ENCODE measurements at places on chromosomes 7 and 10.

DNA sequence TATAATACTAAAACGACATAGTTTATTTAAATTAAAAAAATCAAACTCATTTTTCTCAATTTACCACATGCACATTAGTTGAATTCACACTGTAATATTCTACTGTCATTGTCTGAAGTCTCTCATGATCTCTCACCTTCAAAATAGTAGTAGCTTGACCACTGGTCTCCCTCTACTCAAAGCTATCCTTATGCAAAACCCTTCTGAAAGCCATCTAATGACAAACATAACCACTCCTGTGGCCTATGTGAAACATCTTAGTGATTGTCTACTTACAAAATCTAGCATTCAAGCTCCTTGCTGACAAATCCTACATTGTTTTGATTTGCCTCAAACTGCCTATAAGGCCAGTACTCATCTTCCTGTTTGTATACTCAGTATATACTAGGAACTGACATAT is 606.0 kb upstream of the GHITM start:
- no peak for DNase-seq

- DNase-seq: no peak
Observed at GRCh38 chr10:30028006-30028737, 31.2 kb downstream of the JCAD start.

DNA sequence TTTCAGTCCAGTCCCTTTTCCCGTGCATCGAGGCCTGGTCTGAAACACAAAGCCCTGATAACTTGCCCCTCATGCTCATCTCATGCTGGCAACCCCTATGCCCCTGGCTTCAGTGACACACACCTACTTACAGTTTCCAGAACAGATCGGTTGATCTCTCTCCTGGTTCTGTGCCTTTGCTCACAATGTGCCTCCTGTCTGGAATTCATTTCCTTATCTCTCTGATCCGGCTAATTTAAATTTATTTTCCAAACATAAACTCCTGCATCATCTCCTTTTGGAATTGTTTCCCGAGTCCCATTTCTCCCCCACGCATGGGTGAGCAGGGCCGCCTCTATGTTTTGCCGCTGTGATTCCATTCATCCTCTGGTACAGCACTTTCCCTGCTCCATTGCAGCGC is 25.9 kb upstream of the FZD8 start:
- DNase-seq: peak; percentile 31

GRCh38 chr10:82084904-82085303 is 209.9 kb downstream of the NRG3 start:
- no peak for DNase-seq

- no peak for DNase-seq
Observed at GRCh38 chr10:102645388-102645740, 1.1 kb downstream of the TRIM8 start.

DNA sequence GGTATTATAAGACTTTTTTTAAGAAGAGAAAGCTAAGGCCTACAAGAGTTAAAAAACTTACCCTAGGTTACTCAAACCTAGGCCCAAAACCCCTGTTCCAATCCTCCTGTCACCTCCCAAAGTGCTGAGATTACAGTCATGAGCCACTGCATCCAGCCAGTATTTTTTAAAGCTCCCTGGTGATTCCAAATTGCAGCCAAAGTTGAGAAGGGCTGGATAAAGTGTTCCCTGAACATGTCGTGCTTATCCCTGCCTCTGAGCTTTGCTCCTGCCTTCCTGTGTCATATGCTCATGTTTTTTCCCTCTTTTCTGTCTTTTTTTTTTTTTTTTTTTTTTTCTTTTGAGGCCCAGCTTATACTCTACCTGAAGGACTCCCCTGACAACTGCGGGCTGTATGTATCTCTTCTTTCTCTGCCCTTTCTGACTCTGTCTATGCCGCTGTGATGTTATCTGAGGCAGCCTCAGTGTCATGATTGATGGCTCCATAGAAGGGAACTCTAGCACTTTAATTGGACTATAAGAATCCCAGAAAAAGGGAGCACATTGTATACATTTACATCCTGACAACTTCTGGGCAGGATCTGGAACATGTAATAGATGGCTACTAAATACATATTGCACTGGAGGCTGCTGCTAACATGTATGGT is 8.0 kb downstream of the AKR1B10 start:
- no peak for DNase-seq

GRCh38 chr7:130136579-130137167 is 66.3 kb downstream of the KLHDC10 start:
- no peak for DNase-seq

DNA sequence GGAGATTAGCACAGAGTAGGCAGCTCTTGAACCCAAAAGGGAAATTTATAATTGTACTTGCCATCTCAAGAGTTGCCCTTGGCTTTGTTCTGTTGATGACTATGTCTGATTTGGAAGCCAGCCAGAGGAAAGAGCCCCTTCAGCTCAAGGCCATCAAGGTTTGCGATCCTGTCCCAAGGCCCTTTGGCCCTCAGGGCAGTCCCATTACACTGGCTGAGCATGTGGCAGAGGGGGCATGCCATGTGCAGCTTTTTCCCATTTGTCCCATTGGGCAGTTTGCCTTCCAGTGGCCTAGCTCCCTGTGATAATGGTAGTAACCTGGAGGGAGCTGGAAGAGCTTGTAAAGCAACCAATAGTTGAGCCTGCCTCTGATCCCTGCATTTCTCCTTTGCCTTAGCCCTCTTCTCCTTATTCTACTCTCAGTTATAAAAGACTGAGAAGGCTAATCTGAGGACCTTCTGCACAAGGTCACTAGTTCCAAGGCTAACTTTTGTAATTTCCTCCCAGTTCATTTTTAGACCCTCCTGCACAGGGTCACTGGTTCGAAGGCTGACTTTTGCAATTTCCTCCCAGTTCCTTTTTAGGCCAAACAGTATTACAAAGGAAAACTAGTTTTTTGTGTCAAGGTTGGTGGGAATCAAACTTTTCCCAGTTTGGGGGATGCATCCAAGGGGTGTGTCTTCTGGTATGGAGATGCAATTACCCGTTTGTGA is 31.0 kb upstream of the ARHGAP12 start:
- no peak for DNase-seq

DNA sequence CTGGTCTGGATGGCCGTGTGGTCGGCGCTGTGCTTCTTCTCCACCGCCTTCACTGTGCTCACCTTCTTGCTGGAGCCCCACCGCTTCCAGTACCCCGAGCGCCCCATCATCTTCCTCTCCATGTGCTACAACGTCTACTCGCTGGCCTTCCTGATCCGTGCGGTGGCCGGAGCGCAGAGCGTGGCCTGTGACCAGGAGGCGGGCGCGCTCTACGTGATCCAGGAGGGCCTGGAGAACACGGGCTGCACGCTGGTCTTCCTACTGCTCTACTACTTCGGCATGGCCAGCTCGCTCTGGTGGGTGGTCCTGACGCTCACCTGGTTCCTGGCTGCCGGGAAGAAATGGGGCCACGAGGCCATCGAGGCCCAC is 1.1 kb downstream of the FZD9 start:
- DNase-seq: no peak
